Left lobe of liver (tissue), 2 donors: ENCODE measurements at places on chromosomes 13 and 19. TPM values are rescaled to one million over a fixed set of nuclear protein-coding genes. Genes with fewer than 3 reads are reported as not detected.

ZNF829 gene
- total RNA-seq, result 0.70 TPM

DNA sequence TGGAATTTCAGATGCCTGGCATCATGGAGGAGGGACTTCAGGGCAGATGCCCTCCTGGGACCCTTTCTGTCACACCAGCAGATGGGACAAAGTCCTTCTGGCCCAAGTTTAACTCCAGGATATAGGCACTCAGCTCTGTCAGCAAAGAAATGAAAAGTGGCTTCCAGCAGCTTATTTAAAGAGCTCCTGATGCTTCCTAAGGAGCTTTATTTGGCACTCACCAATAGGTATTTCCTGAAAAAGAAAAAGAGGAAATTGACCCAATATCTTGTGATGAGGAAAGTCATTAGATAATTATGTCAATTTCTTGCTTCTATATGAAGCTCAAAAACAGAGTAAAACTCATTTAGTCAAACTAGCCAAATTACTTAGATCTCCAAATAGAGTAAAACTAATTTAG, 224.6 kb downstream of the RAP2A start:
- no peak for DNase-seq

- no peak for DNase-seq
Observed at GRCh38 chr13:72004784-72005374, 137.9 kb upstream of the DACH1 start.

DNA sequence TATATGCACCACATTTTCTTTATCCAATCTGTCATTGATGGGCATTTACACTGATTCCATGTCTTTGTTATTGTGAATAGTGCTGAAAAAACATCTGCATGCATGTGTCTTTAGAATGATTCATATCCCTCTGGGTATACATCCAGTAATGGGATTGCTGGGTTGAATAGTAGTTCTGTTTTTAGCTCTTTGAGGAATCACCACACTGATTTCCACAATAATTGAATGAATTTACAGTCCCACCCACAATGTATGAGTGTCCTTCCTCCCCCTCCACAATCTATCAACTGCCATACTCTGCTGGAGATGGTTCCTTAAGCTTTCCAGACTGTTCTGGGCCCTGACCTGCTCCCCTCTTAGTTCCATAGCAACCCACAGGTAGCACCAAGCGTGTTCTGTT, 667.0 kb downstream of the LIG4 start:
- no peak for DNase-seq

- no peak for DNase-seq
Observed at GRCh38 chr19:3783660-3784584, 2.3 kb downstream of the MATK start.

DNA sequence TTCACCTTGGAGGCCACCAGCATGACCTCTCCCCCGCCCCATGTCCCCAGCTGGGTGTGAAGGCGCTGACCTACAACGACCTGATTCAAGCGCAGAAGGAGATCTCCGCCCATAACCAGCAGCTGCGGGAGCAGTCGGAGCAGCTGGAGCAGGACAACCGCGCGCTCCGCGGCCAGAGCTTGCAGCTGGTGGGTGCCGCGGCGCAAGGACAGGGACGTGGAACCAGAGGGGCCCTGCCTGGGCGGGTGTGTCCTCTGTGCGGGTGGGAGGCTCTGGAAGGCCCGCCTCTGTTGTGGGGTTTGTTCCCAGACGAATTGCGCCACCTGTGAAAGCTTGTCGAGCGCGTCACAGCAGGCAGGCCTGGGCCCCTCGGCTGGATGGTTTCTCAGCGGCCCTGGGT, 22.3 kb downstream of the PLEKHJ1 start:
- DNase-seq, result no peak

- DNase-seq, result no peak
Observed at GRCh38 chr19:17339088-17339741, 1.9 kb downstream of the GTPBP3 start.

- no peak for DNase-seq
Observed at GRCh38 chr19:50008532-50008931, 16.6 kb downstream of the VRK3 start.
